ENCODE measurements at places on chromosomes 16 and 17.
A peak's percentile ranks its signal among the peaks of the same experiment; 100 is the strongest.

GRCh38 chr17:69084911-69085310, 24.2 kb upstream of the ABCA9 start:
- DNase-seq, result no peak

- no peak for DNase-seq
These were observed 32.2 kb downstream of the DHX38 start for GRCh38 chr16:72125635-72126428.

DNA sequence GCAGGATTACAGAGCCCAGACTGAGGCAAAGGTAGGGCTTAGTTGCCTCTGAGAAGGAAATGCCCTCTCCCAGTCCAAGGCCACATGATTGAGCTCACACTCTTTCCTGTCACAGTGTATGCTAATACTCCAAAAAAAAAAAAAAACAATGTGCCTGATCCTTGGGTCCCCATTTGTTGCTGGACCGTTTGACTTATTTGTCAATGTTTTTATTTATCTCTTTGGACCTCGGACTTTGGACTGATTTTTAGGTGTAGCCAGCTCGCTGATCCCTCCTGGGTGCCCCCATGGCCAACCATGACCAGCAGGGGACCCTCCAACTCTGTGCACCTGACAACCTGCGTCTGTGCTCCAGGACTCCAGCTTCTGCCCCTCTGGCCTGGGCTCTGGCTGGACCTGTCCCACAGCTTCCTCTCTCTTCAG, 622 bp upstream of the CCL16 start:
- no peak for DNase-seq

DNA sequence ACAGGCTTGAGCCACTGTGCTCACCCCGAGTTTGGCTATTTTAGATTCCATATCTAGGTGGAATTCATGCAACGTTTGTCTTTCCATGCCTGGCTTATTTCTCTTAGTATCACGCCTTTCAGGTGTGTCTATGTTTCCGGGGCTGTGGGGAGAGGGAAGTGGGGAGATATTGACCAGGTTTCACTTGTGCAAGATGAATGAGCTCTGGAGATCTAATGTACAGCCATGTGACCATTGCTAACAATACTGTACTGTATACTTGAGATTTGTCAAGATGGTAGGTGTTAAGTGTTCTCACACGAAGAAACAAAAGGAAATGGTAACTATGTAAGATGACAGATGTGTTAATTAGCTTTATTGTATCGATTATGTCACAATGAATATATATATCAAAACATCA, 199.6 kb downstream of the SHISA9 start:
- no peak for DNase-seq

- DNase-seq, result peak; percentile 41
These were observed 22.6 kb downstream of the ADCY9 start for GRCh38 chr16:4093495-4094126.

DNA sequence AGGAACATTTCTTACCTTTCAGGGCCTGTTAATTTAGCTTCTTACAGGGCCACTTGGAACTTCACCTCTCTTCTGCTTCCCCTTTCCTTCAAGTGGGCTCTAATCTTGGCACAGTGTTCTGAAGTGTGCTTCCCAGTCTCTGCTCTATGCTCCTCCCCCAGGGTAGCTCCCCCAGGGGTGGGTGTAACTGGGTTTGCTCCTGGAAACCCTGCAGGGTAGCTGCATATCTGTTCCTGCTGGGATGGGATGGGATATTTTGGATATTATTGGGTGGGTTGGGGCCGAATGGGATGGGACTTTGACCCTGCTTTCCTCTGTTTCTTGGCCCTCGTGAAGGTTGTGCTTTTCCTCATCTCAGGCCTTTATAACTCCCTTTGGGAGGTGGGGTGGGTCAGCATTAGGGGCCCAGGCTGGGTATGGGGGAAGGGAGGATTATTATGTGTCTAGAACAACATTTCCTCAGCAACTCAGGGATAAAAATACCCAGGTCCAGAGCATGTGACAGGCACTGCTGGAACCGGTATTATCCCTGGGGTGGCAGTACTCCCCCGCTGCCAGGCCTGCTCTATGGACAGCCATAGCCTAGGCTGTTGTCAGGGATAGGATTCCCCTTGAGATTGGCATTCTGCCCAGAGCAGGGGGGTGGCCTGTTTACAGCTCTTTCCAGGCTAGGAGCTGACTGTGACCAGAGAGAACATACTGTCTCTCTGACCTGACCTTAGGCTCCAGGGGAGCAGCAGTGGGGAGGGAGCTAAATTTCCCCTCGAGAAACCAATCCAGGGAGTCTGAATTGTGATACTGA, 5.0 kb downstream of the NFE2L1 start:
- no peak for DNase-seq

DNA sequence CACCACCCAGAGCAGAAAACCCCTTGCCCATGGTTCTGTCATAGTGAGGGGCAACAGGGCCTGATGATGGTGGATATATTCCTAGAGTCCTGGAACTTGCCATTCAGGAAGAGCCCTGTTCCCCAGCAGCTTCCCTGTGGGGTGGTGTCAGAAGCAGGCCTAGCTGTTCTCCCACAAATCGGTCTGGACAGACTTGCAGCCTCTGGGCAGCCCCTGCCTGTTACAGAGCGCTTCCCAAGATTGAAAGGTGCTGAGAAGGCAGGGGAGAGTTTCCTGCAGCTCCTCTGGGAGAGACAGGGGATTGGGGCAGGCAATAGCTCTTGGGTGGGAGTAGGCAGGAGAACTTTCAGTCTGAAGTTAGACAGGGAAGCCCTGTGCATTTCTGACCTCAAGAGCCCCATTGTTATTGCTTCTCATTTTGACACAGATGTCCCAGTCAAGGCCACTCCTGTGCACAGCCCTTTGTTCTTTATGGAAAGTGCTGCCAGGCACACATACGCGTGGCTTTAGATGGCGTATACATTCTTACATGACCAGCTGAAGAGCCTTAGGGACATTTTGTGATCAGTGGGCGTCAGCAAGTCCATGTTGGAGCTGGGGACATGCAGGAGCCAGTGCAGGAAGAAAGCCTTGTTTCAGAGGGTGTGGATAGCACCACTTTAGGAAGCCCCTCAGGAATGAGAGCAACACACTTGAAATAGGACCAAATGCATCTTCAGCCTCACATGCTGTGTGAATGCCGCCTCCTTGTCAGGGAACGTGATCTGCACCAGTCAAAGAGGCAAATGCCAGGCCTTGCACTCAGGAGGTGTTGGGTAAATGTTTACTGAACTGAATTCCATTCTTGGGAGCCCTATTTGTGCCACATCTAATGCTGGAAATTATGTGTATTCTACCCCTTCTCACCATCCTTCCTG, 67.5 kb downstream of the GNAO1 start:
- DNase-seq, result no peak

DNA sequence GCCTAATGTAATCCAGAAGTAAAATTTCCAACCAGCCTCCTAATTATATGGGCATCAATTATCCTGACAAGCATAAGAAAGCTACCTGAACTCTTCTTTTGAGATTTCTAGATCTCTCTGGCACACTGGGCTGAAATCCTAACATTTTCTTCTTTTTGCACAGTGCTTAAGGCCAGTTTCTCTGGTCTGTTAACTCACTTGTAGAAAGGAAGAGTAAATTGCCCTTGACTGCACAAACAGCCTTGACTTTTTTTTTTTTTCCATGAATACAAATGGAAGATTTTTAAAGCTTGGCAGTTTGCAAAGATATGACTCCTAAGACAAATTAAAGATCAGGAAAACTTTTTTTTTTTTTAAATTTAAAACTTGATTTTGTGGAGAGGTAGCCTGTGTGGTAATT, 291.2 kb upstream of the MON1B start:
- DNase-seq, result no peak

- DNase-seq, result no peak
These were observed 219.3 kb downstream of the SPECC1 start for GRCh38 chr17:20228410-20228809.

- no peak for DNase-seq
These were observed 4.2 kb downstream of the SNN start for GRCh38 chr16:11672206-11673090.

DNA sequence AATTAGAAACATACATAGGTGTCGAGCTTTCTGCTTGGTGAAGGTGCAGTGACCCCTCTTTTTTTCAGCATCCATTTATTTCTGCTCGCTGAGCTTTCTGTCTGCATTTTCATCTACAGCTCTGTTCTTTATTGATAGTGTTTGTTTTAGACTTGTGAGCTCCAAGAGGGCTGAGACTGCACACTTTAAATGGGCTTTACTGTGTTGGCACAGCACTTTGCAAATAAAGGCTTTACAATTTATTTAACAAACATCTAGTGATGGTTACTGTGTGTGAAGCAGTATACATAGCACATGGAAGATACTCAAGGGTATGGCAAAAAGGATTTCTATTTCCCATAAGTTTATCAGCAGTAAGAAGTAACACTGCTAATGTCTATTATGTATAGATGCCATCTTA, 563.7 kb upstream of the HSBP1 start:
- DNase-seq, result no peak

GRCh38 chr16:73154063-73154870, 106.3 kb upstream of the ZFHX3 start:
- no peak for DNase-seq

GRCh38 chr17:68910251-68910705, 44.9 kb downstream of the ABCA8 start:
- DNase-seq, result peak; percentile 62

- DNase-seq, result no peak
These were observed 5.2 kb upstream of the KCNH6 start for GRCh38 chr17:63517825-63518534.

DNA sequence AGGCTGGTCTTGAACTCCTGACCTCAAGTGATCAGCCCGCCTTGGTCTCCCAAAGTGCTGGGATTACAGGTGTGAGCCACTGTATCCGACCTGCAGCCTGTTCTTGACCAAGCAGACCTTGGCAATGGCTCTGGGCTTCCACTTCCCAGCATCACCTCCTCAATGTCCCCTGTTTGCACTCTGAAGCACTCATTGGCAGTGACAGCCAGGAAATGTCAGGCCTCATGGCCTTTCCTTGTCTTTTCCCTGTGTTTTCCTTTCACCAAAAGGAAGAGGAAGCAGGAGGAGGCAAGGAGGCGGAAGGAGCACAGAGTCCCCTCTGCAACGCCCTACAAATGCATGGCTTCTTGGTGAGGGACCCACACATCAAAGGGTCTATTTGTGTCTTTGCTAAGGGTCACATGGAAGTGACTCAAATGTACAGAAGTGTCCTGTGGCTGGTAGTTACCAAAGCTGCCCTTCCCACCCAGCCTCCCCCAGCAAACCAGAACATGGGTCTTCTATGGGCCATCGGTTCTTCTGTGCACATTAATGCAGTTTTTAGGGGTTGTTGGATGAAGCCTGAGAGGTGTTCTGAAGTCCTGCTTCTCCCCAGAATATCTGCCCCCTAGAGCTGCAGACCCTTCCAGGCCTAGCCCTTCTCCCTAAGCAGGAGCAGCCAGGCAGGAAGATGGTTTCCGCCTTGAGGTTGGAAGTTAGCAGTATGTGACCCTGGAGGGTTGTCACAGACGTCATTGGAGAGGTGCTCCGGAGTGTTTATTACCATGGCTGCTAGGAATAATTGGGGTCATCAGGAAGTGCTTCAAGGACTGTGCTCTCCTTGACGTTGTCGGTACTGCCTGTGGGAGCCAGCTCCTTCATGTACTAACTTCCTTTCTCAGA, 60.8 kb downstream of the WIPI1 start:
- DNase-seq, result no peak

DNA sequence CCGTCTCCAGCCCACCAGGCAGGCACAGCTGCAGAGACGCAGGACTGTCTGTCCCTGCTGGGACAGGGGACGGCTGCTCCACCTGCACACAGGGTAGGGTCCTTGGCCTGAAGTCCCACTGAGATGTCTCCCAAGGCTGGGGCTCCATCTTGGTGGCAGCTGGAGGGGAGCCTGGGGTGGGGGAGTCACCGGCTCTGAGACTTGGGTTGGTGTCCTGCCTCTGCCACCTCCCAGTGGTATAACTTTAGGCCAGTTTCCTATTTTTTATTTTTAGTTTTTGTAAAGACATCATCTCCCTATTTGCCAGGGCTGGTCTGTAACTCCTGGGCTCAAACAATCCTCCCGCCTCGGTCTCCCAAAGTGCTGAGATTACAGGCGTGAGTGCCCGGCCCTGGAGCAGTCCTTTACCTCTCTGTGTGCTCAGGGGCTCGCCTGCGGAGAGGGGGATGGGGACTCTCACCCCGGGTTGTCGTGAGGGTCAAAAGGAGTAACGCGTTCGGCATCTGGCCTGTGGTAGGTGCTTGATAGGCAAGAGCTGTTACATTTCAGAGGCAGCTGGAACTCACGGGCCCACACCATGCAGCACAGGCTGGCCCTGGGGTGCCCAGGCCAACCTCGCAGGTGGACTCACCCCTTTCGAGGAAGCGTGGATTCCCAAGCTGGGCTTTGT, 46.6 kb upstream of the DOC2B start:
- no peak for DNase-seq

GRCh38 chr16:80100846-80101451, 439.8 kb upstream of the DYNLRB2 start:
- DNase-seq, result no peak

- peak; percentile 30 for DNase-seq
These were observed 4.7 kb upstream of the CHD3 start for GRCh38 chr17:7883781-7884386.

GRCh38 chr17:72774236-72774635, 318.3 kb downstream of the SLC39A11 start:
- DNase-seq, result no peak

GRCh38 chr17:43750153-43750552, 8.4 kb downstream of the SOST start:
- DNase-seq, result no peak

DNA sequence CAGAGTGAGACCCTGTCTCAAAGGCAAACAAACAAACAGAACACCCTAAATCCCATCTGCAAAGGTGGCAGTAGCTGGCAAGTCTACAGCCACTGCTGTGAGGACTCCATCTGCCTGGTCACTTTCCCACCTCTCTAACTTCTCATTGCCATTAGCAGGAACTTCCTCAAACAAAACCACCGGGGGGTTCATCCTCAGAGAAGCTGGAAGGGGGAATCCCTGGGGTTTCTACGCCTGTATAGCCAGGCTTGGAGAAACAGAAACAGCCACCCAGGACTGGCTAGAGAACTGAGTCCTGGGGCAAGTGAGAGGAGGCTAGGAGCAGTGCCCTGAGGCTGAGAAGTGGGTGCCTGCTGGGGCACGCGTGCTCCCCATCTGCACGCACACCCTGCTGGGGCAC, 7.3 kb downstream of the RPH3AL start:
- no peak for DNase-seq

DNA sequence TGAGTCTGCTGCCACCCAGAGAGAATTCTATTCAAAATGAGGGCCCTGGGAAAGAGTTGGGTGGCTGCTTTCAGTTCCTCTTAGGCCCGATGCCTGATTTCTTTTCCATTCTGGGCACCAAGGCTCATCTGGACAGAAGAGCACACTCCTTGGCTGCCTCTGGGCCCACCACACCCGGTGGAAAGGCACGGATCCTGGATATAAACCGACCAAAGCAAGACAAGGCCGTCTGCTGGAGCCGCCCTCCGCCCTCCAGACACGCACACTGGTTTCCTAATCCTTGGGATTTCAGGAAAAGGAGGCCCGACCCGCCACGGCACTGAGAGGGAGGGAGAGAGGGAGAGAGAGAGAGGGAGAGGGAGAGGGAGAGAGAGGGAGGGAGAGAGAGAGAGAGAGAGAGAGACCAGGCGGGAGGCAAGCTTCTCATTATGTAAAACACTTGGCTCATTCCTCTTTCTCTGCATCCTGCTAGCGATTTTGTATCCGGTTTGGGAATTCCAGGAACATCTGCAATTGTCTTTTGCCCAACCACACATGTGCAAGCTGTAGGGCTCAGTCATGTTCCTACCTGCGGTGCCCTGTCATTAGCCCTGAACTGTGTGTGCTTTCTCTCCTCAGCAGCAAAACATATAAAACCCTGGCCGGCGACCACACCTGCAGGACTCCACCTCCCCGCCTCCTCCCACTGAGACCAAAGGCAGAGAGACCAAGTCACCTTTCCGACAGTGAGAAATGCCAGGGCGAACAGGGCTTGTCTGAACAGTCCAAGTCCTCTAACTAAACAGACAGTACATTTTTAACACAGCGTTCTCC, 347.2 kb downstream of the SOX9 start:
- peak; percentile 28 for DNase-seq

Measured in HCEC 1CT (cell line).